ENCODE measurements at places on chromosomes 5 and 9.

DNA sequence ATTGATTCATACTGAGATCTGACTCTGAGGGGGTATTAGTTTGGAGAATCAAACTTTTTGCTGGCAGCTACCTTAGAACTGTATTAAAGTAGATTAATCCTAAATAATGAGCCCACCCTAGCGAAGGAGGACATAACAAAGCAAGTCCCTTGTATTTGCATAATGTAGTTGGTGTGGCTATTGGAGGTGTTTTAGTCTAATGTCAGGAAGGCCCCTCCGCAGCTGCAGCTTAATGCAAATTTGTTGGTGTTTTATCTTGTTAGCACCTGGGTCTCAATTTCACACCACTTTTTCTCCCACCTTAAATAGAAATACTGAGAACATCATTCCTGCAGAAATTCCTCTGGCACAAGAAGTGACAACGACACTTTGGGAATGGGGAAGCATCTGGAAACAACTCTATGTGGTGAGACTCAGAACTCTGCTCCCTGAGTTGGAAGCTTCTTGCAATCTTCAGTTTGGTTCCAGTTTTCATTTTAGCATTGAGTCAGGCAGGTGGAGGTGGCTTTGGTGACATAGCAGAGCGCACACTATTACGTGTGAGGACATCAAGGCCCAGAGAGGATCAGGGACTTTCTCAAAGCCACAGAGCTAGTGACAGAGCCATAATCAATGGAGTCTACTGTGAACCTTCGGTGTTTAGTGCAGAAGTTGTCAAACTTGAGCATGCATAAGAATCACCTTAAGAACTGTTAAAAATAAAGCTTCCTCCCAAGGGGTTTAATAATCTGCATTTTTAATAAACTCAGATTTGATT is 33.9 kb downstream of the DOCK2 start:
- DNase-seq, result no peak

DNA sequence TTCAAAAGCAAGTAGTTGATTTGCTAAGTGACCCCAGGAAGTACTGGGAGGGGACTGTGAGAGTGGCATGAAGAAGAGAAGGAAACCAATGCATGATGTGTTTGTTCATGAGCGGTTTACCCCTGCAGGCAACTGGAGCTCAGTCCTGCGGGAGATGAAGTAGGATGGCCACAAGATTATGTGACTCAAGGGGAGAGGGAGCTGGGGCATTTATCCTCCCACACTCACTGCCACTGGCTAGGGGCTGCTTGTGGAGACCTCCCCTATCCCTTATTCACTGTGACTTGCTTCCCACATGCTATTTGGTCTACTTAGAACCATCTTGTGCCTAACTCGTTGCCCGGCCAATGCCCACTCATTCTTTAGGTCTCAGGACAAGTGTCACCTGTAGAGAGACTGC is 60.6 kb upstream of the TRIO start:
- DNase-seq, result no peak

- no peak for DNase-seq
Measured at GRCh38 chr5:4563400-4563799, 576.7 kb upstream of the ADAMTS16 start.

DNA sequence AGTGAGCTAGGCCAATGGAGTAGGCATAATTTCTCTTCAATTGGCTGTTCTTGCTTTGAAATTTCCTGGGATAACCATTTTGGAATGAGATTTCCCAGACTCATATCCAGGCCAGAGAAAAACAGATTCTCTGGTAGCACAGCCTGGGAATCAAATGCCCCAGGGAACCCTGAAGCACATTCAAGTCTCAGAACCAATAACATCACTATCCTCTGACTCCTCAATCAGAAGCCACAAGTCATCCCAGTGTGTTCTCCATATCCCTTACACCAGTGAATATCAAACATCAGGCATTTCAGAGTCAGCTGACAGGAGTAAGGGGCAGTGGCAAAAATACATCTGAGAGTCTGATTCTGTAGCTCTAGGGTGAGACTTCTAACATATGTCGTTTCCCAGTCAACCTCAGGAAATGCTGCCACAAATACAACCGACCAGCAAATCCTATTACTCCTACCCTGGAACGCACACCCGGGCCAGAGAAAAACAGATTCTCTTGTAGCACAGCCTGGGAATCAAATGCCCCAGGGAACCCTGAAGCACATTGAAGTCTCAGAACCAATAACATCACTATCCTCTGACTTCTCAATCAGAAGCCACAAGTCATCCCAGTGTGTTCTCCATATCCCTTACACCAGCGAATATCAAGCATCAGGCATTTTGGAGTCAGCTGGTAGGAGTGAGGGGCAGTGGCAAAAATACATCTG is 537.7 kb upstream of the NMUR2 start:
- DNase-seq, result no peak

GRCh38 chr5:1202026-1202797 is 817 bp downstream of the SLC6A19 start:
- no peak for DNase-seq

- DNase-seq, result no peak
Measured at GRCh38 chr5:71924980-71925379, 182.3 kb upstream of the MAP1B start.

DNA sequence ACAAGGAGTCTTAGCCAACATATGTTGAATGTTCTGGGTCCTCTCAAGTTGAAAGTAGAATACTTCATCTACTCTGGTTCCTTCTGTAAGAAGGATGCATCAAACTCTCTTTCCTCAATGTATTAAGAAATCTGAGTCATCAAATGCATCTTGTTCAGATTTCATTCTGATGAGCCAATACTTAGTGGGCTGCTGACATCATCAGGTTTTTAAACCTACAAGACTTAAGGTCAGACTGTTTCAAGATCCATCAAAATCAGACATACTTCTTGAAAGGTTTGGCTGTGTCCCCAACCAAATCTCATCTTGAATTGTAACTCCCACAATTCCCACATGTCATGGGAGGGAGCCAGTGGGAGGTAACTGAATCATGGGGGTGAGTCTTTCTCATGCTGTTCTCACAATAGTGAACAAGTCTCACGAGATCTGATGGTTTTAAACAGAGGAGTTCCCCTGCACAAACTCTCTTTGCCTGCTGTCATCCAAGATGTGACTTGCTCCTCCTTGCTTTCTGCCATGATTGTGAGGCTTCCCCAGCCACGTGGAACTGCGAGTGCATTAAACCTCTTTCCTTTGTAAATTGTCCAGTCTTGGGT is 168.8 kb downstream of the RAPGEF6 start:
- no peak for DNase-seq

DNA sequence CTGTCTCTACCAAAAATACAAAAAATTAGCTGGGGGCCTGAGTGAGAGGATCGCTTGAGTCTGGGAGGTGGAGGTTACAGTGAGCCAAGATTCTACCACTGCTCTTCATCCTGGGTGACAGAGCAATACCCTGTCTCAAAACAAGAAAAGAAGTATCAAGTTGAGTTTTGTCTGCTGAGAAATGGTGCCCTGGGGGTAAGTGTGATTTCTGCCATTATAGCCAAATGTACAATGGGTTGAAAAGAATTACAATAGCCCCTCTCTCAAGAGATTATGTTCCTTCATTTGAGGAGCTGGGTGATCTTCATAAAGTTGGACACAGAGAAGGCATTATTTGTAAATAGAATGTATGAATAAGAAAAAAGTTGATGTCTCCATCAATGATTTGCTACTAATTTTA is 189.4 kb downstream of the GOLPH3 start:
- no peak for DNase-seq

DNA sequence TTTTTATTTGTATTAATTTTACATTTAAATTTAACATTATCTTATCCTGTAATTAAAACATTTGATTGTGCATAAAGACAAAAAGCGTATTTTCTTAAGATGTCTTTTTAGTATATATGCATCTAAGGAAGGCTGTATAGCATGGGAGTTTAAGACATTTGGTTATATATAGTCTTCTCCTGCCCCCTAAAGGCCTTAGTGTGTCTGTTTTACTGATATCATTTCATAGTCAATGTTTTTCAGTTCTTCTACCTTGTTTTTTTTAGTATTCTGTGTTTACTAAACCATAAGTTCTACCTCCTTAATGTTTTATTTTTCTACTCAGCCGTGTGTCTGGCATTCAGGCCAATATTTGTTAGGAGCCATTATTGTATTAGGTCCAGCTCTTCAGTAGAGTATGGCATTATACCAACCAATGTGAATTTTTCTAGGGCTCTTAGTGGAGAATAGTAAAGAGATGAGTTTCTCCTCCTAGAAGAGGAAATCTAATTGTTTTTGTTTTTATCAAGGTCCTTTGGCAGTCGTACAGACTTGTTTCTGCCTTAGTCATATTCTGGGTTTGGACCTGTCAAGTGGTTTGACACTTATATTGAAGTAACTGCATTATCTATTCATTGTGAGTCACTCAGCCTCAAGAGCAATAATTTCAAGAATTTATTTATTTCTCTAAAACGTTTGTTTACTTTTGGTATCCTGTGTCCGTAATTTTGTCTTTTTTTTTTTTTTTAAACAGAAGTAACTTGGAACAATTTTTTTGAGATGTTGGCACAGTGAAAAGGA is 74.8 kb downstream of the SLF1 start:
- DNase-seq, result no peak

DNA sequence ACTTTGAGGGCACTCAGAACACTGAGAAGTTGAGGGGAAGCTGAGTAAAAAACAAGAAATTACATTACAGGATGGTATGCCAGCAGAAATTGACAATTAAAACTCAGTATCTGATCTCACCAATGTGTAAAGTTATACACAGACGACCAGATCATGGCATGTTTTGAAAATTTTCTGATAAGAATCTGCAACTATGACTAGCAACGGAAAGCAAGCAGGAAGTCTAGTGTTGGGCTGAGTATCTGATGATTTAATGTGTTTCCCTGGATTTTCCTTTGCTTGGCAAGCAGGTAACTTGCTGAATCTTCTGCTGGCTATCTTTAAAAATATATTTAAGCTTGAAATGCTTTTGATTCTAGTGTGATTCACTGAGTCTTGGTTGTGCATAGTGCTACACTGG is 5.2 kb upstream of the GCNT4 start:
- DNase-seq, result no peak

DNA sequence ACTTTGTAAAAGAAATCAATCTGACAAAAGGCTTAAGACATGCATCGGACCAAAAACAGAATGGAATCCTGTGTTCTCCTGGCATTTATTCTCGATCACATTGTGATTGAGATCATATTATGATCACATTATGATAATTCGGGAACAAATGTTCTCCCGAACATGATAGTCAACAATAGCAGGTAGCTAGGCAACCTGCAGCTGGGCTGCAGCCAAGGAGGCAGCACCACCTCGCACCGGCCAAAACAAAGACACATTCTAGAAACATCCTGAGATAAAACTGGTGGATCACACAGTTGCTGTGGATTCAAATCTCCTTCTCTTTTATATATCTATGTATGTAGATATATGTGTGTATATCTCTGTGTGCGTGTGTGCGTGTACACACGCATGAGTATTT is 480.6 kb upstream of the CYLC2 start:
- no peak for DNase-seq

GRCh38 chr5:107592515-107592914 is 78.2 kb downstream of the EFNA5 start:
- DNase-seq, result no peak

GRCh38 chr9:26974927-26975326 is 18.7 kb downstream of the IFT74 start:
- DNase-seq, result no peak

- DNase-seq, result no peak
Measured at GRCh38 chr5:158819840-158820620, 279.7 kb downstream of the EBF1 start.

DNA sequence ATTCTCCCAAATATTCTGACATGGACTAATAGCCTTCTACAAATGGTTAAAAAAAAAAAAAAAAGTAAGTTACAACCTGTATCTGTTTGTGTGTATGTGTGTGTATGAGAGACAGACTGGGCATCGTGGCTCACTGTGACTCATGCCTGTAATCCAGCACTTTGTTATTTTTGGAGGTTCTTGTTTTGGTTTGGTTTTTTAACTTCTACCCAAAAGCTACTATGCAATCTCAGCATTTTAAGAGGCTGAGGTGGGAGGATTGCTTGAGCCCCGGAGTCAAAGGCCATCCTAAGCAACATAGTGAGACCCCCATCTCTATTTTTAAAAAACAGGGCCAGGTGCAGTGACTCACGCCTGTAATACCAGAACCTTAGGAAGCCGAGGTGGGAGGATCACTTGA is 17.6 kb upstream of the HAVCR1 start:
- DNase-seq, result no peak

- DNase-seq, result no peak
Measured at GRCh38 chr5:9197881-9198260, 348.0 kb downstream of the SEMA5A start.

- no peak for DNase-seq
Measured at GRCh38 chr9:133558191-133559126, 24.0 kb downstream of the ADAMTSL2 start.

- DNase-seq, result no peak
Measured at GRCh38 chr5:3024554-3024953, 273.1 kb upstream of the IRX2 start.

- no peak for DNase-seq
Measured at GRCh38 chr9:35948451-35948850, 9.5 kb downstream of the OR2S2 start.

DNA sequence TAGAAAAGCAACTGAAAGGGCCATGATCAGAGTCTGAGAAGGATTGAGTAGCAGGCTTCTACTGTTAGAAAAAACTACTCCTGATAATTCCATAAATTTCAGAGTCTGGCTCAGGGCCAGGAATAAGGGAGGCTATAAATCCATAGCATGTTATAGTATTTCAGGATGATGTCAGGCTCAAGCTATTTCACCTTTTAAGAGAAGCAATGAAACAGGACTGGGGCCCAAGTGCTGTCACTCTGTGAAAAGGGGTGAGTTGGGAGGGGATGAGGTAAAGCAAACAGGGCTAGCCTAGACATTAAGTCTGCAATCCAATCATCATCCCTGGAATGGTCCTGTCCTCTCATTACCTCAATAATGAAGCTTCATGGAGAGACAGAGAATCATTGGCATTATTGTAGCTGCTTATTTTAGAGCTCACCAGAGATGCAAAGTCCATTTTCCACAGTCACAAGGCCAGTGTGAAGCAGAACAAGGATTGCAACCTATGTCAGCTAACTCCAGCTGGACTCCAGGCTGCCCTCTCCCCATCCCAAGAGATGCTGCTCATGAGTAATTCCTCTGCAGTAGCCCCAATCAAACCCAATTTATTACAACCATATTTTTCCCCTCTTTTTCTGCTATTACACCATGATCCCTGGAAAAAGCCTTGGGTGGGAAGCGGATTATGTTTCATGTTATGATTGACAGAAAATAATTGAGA is 56.0 kb downstream of the PAPPA start:
- DNase-seq, result no peak

GRCh38 chr5:61675015-61675692 is 343.1 kb downstream of the ZSWIM6 start:
- no peak for DNase-seq

DNA sequence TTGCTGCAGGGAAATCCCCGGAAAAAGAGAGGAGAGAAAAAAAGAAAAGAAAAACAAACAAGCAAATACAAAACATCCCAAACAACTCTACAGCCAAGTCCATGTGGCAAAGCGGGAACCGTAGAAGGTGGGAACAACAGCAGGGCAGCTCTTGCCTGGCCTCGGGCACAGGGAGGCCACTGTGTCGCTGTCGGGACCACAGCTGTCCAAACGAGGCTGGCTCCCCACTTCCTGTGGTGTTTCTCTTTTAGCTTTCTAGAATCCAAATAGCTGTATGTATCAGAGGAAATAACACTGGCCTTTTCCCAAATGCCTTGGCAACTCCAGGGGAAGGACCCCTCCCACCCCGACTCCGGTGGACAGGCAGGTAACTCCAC is 41.6 kb upstream of the EQTN start:
- DNase-seq, result no peak

Data from cortex of kidney (tissue), 1 donor.